8988T (cell line): ENCODE measurements at places on chromosomes 1 and 21.

DNA sequence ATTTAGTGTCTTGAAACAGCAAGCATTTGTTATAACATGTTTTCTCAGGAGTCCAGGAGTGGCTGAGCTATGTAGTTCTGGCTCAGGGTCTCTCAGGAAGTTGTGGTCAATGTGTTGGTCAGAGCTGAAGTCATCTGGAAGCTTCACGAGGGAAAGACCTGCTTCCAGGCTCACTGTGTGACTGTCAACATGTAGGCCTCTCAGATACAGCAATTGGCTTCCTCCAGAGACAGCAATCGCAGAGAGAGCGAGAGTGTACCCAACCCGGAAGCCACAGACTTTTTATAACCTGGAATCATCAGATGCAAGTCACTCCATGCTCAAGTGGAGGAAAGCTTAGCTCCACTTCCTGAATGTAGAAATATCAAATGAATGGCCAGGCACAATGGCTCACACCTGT lies 40.9 kb downstream of the TNFRSF9 start:
- no peak for DNase-seq

- DNase-seq = no peak
Measured at GRCh38 chr1:1889847-1890505, 911 bp downstream of the GNB1 start.

DNA sequence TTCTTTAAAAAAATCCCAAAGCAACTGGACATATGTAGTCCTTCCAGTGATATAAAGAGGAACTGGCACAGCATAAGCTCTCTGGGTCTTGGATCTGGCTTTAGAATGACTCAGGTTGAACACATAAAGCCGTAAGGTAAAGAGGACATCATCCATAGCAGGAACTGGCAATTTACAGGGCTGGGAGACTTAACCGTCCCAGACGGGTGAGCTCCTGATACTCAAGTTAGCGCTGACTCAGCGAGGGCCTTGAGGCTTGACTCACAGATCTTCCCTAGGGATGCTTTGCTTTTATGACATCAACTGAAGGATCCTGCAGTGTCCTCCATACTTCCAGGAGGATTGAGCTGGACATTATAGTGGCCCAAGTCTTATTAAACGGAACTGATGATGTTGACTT lies 154.1 kb downstream of the CLIC6 start:
- no peak for DNase-seq

- no peak for DNase-seq
Measured at GRCh38 chr1:160877221-160877620, 7.8 kb downstream of the ITLN1 start.

- DNase-seq = no peak
Measured at GRCh38 chr1:113035086-113035485, 37.9 kb upstream of the LRIG2 start.

GRCh38 chr1:165897326-165898303 lies 70.2 kb downstream of the UCK2 start:
- DNase-seq = no peak

DNA sequence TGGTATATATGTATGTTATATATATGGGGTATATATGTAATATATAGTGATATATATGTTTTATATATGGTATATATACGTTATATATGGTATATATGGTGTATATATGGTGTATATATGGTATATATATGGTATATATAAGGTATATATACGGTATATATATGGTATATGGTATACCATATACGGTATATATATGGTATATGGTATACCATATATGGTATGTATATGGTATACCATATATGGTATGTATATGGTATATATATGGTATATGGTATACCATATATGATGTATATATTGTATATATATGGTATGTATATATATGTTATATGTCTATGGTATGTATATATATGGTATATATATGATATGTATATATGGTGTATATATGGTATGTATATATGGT lies 447.7 kb upstream of the USP24 start:
- DNase-seq = no peak

DNA sequence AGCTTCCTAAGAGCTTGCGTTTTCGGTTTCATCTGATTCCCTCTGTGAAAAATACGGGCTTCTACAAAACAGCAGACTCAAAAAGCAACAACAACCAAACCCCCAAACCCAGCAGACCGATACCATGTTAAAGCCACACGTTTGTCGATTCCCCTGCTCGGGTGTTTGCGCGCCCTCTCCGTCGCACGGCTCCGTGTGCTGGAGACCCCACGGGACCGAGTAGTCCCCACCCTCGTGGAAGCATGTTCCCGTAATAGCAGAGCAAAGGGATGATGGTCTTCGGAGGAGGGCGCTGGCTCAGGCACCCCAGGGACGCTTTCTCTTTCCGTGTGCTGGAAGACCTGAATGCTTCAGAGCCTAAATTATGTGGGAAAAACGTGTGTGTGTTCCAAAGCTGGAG lies 42.7 kb downstream of the AGPAT3 start:
- DNase-seq = no peak

DNA sequence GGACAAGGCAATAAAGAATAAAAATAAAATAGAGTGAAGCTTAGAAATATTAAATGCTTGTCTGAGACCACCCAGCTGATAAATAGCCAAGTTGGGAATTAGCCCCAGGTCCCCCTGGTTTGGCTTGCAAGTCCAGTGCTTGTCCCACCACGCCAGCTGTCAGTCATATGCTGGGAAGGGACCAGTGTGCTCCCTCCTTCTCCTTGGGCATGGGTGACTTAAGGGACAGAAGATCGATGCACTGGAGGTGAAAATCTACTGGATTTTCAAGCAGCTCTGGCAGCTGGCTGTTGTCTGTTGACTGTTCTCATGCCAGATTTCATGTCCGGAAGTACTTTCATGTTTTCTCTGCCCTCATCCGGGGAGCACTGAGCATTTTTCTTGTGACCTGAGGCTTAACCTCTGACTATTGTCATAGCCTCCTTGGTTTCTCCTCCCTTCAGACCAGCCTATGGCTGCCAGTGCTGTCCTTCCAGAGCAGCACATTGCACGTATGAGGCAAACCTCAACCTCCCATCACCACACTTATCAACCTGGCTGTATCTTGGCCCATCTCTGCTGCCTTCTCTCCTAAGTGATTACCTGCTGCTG lies 12.4 kb downstream of the LMOD1 start:
- no peak for DNase-seq

DNA sequence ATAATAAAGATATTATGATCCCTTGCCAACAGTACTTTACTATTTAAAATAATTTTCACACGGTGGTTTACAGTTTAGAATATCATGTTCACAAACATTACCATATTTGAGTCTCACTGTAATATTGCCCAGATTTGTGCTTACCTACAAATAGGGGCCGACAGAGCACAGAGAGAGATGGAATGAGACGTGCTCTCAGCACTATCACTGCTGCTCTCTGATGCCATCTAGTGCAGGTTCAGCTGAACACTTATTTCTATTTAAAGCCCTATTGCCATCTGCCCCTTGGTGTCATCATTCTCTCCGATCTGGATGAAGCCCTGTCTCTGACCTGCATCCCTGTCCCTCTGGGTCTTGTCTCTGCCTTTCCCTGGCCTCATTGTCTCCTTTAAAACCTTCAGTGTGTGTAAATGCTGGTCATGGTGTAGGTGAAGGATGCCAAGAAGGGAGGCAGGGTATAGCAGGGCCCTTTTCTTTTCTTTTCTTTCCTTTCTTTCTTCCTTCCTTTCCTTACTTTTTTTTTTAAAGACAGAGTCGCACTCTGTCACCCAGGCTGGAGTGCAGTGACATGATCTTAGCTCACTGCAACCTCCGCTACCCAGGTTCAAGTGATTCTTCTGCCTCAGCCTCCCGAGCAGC lies 6.9 kb upstream of the GPATCH4 start:
- DNase-seq = no peak

DNA sequence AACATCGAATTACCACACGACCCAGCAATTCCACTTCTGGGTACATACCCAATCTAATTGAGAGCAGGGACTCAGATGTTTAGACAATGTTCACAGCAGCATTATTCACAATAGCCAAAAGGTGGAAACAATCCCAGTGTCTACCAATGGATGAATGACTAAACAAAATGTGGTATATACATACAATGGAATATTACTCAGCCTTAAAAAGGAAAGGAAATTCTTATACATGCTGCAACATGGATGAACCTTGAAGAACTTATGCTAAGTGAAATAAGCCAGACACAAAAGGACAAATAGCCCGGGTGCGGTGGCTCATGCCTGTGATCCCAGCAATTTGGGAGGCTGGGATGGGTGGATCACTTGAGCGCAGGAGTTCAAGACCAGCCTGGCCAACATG lies 6.9 kb downstream of the KDF1 start:
- no peak for DNase-seq

GRCh38 chr1:93519199-93519829 lies 71.4 kb downstream of the FNBP1L start:
- no peak for DNase-seq

DNA sequence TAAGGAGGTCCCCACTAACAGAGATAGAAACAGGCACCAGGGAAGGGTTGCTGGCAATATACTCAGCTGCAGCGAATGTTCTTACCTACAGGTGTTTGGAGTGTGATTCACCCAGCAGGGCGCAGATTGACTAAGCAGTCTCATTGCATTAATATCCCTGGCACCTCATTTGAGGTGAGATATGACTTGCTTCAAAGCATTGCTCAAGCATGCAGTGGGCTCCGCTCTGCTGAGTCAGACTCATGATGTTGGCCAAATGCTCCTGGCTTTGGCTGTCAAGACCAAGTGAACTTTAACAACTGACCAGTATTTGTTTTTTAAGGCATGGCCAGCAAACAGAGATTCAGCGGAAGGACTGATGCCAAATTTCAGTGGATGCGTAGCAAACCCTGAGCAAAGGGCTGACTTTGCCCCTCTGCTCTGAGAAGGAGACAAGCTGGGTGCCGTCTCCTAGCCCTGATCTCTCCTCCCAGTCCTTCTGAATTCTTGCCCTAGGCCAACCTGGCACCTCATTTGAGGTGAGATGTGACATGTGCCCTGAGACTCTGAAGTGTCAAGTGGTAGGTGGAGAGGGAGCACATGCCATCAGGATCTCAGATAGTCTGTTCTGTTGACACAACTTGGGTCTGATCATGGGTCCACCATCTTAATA lies 187.1 kb upstream of the COA6 start:
- peak; percentile 34 for DNase-seq

DNA sequence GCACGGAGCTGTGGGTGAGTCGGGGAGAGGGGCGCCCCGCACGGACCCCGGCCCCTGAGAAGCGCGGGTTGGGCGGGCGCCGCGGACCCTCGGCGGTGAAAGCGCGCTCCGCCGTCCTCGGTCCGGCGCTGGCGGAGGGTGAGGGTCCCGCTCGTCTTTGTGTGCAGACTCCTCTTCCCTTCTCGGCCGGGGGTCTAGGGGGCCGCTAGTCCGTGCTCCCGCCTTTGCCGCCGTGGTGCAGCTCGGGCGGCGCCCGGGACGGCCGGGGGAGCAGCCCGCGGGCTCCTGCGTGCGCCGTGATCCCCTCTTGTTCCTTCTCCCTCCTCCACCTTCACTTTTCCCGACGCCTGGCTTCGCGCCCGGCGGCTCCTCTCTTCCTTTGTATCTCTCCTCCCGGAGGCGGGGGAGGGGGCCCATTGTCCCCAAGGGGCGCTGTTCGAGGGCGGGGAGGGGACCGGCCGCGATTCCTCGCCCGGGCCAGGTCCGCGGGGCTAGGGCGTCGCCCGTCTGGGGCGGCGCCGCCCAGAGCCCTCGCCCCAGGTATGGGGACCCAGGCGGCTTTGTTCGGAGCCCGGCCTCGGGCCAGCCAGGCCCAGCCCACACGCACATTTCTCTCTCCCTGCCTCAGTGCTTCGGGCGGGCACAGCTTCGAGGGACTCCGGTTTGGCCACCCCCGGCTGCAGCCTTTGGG lies 519 bp downstream of the FNBP1L start:
- peak; percentile 46 for DNase-seq

- DNase-seq = no peak
Measured at GRCh38 chr1:39615086-39615673, 24.3 kb downstream of the HEYL start.

- DNase-seq = no peak
Measured at GRCh38 chr1:27141266-27142003, 13.5 kb downstream of the SLC9A1 start.

DNA sequence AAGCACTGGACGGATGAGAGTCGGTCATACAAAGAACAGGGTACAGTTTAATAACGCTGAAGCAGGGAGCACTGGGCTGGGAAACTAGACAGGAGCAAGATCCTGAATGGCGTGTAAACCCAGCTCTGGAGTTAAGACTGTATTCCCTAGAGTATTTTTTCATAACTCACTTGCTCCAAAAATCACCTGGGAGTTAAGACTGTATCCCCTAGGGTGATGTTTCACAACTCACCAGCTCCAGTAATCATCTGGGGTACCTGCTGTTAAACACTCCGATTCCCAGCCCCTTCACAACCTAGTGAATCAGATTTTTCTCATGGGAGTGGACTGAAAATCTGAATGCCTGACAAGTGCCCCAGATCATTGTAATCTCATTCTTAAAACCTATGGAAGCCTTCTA lies 123.2 kb downstream of the MAB21L3 start:
- no peak for DNase-seq

- DNase-seq = peak; percentile 39
Measured at GRCh38 chr1:20430355-20431175, 55.4 kb downstream of the CAMK2N1 start.

GRCh38 chr1:175797576-175797975 lies 54.2 kb upstream of the TNR start:
- DNase-seq = no peak

DNA sequence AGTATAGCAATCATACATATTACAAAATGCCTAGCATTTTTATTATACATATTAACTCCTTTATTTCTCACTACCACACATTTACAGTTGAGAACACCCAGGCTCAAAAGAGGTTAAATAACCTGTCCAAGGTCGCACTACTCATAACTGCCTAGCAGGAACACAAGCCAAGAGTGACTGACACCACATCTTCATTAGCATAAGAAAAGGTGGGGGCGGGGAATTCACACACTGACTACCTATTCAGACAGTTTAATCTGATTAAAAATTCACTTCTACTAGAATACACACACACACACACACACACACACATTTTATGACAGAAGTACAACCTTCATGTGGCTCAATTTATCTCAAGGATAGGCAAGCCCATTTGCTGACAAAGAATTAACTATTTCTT lies 77.8 kb upstream of the CACHD1 start:
- DNase-seq = no peak

GRCh38 chr1:27235827-27236226 lies 1.4 kb downstream of the WDTC1 start:
- no peak for DNase-seq

DNA sequence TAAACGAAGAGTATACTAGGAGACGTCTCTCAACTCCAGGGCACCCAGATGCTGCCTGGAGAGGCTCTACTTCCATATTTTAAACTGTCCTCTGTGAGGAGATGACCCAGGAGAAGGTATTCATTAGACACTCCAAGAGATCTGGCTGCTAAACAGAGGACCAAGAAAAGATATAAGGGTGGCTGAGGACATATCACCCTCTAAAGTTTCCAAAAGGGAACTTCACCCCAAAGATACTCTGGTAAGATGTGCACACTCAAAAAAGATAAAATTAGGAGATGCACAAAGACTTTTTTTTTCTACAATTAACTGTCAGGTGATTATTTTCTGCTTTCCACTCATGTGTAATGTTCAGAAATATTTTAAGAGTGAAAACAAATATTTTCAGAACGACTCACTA lies 1.4 kb downstream of the ZNF670 start:
- no peak for DNase-seq

- DNase-seq = no peak
Measured at GRCh38 chr1:64838486-64838885, 93.6 kb downstream of the RAVER2 start.
